Activated CD8-positive, alpha-beta T cell treated with anti-CD3 and anti-CD28 coated beads, Interleukin-2, amount 10 ng/mL, durations not matched to agents 7 days and 5 days (primary cell): ENCODE measurements at places on chromosomes 1 and 21. TPM values are rescaled to one million over a fixed set of nuclear protein-coding genes. Genes with fewer than 3 reads are reported as not detected.

- H3K36me3 ChIP-seq: peaks cover 21% of the 10 kb centered on the region
- peaks cover 55% of the 10 kb centered on the region for H3K4me1 ChIP-seq
- H3K27me3 ChIP-seq: no peaks in the 10 kb centered on the region
- H3K4me3 ChIP-seq: peak overlapping the region; percentile 90
- peak overlapping the region; percentile 78 for H3K27ac ChIP-seq
Observed at GRCh38 chr1:27872802-27873551, 633 bp downstream of the THEMIS2 start.

GRCh38 chr1:111582644-111583618 is 36.7 kb upstream of the RAP1A start:
- H3K27ac ChIP-seq: no peak overlapping the region
- DNase-seq: no peak
- no peaks in the 10 kb centered on the region for H3K36me3 ChIP-seq
- H3K4me1 ChIP-seq: no peaks in the 10 kb centered on the region
- no peak overlapping the region for H3K4me3 ChIP-seq

Gene COL6A1
- 0.26 TPM for total RNA-seq

GRCh38 chr1:162892906-162893611 is 32.1 kb upstream of the CCDC190 start:
- peaks cover 3% of the 10 kb centered on the region for H3K4me1 ChIP-seq
- no peaks in the 10 kb centered on the region for H3K36me3 ChIP-seq
- H3K4me3 ChIP-seq: no peak overlapping the region
- H3K27me3 ChIP-seq: peaks cover 9% of the 10 kb centered on the region
- H3K27ac ChIP-seq: no peak overlapping the region

- H3K27me3 ChIP-seq: no peaks in the 10 kb centered on the region
- H3K4me3 ChIP-seq: no peak overlapping the region
- DNase-seq: no peak
- peaks cover 58% of the 10 kb centered on the region for H3K36me3 ChIP-seq
- H3K4me1 ChIP-seq: no peaks in the 10 kb centered on the region
- H3K27ac ChIP-seq: no peak overlapping the region
Observed at GRCh38 chr1:193077991-193078390, 18.6 kb downstream of the RO60 start.

- H3K27me3 ChIP-seq: peaks cover 13% of the 10 kb centered on the region
- H3K27ac ChIP-seq: no peak overlapping the region
- no peak for DNase-seq
- no peaks in the 10 kb centered on the region for H3K36me3 ChIP-seq
- no peak overlapping the region for H3K4me3 ChIP-seq
Observed at GRCh38 chr1:180600343-180600742, 31.5 kb upstream of the XPR1 start.

DNA sequence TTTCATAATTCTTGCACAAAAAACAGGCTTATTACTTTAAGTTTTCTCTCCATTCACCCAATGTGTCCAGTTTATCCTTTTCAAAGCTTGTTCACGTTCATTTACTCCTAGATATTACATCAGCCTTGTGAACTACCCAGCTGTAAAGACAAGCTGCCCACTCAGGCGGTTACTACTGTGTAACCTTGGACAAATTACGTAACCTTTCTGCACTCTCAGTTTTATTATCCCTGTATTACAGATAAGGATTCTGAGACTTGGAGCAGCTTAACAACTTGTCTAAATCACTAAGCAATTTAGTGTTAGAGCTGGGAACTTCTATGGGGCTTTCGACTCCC is 20.5 kb upstream of the LPAR3 start:
- no peak overlapping the region for H3K4me3 ChIP-seq
- no peak overlapping the region for H3K27ac ChIP-seq

GRCh38 chr1:38577937-38578270 is 281.7 kb downstream of the RRAGC start:
- H3K4me3 ChIP-seq: peak overlapping the region; percentile 5
- no peak overlapping the region for H3K27ac ChIP-seq
- H3K27me3 ChIP-seq: peaks cover 75% of the 10 kb centered on the region
- H3K4me1 ChIP-seq: peaks cover 13% of the 10 kb centered on the region
- no peak for DNase-seq

DNA sequence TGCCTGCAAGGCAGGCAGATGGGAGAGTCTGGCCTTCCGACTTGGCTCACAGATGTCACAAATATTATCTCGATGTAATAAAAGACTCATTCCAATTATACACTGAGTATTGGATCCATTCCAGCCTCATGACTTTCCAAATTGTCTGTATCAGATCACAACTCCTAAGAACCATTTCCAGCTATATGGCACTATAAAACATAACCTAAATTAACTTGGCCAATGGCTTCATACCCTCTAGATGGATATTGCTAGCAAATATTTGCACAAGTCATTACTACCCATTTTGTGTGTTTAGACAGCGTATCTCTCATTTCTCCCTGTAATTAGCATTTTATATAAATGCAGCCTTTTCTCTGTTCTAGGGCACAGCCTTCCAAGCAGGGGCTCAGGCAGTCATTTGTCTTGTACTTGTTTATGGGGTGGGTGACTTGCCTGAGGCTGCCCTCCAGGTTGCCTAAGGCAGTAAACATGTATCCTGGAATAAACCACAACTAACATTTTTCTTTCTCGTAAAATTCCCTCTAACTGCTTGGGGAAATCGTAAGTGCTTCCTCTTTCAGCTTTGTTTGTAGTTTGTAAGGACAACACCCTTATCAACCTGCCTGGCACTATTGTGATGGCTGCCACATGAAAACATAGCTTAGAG is 70.6 kb upstream of the KCNJ6 start:
- H3K27ac ChIP-seq: no peak overlapping the region
- peaks cover 3% of the 10 kb centered on the region for H3K27me3 ChIP-seq
- no peak for DNase-seq
- no peaks in the 10 kb centered on the region for H3K4me1 ChIP-seq
- H3K4me3 ChIP-seq: no peak overlapping the region
- no peaks in the 10 kb centered on the region for H3K36me3 ChIP-seq
